Activated naive CD4-positive, alpha-beta T cell treated with anti-CD3 and anti-CD28 coated beads for 36 hours (primary cell): ENCODE measurements at places on chromosomes 5 and 9. TPM values are rescaled to one million over a fixed set of nuclear protein-coding genes. Genes with fewer than 3 reads are reported as not detected.

- DNase-seq, result peak; percentile 50
Observed at GRCh38 chr5:137075163-137075970, 423.8 kb downstream of the SPOCK1 start.

The CETN3 gene
- 41.9 TPM for total RNA-seq

The GMCL2 gene
- total RNA-seq, result not detected

DNA sequence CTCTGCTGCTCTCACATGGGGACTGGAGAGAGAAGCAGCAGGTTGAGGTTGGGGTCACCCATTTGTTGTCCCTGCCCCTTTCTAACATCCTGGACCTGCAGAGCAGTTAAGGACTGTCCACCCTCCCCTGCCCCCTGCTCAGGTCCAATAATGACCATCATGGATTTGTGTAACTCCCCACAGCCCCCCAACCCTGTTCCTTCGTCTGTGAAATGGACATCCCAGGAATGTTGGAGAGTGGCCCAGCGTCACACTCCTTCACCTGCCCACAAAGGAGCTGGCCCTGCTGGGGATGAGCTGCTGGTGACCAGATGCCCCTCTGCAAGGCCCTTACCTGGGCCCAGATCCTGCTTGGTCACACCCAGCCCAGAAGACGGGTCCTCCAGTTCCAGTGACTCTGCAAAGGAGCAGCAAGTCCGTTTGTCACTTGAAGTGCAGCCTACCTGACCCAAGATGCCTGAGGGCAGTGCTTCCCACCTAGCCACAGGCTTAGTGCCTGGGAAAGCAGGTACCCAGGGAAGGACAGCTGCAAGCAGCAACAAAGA lies 10.4 kb downstream of the CD74 start:
- DNase-seq, result no peak

GRCh38 chr5:78626009-78626571 lies 22.5 kb downstream of the LHFPL2 start:
- DNase-seq, result no peak
